ENCODE measurements at places on chromosomes 1 and 21.
A peak's percentile ranks its signal among the peaks of the same experiment; 100 is the strongest.

DNA sequence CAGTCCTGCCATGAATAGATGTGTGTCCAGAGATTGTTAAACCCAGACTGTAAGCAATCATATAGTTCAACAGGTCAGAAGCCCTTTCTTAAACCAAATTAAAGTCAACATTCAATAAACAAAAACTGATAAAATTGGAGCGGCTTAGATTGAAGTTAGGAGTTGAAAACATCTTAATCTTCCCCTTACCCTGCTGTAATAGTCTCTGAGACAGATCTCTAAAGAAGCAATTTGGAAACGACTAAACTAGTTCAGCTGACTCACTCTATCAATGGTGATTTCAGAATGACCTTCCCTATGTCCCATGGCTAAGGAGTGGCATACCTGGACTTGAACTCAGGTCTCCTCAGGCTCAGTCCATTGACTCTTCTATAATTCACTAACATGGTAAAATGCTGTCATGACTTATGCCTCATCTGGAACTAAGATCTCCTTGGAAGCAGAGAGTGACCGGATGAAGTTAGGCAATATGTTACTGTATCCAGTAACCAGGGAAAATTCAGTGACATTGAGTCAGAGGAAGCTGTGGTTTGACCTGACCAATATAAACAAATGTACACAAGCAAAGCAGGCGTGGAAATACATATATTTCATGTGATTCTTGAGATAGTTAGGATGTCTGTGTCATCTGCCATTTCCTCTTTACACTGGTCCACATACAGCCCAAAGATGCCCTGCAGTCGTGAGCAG is 30.1 kb downstream of the SGIP1 start:
- no peak for DNase-seq

DNA sequence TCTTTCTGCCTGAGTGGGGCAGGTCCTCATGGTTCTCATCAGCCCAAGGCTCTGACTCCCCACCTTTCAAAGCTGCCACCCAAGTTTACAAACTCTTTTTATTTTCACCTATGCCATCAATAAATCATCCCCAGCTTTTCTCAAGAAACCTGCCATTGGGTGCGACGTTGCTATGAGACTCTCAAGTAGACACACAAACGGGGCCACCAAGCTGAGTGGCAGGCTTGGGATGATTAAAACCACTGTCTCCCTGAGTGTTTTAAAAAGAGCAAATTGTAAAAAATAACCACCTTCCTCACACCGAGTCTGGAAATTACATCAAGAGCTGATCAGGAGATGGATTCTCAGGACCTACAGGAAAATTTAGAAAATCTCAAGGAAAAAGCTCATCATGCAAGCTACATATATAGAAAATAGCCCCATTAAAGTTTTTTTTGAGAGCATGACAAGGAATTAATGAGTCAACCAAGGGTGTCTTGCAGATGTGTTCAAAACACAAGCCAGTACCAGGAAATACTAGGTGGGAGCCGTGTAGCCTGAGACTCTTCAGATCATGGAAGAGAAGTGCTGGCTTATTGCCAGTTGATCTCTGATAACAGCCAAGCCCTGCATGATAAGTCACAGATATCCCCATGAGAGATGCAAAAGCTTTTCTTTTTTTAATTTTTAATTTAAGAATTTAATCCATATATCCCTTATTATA is 158.4 kb upstream of the BACE2 start:
- DNase-seq: no peak

DNA sequence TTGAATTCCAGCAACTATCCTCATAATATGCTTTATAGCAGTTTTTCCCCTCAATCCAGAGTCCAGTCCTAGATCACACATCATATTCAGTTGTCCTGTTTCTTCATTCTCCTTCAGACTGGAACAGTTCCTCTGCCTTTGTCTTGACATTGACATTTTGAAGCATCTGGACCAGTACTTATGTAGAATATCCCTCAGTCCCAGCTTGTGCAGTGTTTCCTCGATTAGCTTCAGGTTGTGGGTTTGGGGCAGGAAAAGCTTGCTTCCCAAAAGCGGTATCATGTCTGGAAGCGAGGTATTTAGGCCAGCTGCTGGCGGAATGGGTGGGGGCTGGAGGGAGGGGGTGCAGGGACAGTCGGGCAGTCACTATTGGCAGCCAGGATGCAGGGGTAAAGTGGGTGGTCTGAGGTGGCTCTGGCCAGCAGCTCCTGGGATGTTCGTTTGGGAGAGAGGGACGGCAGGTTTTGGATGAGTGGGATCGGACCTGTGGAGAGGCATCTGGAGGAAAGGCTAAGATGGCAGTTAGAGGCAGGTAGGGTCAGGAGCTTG is 6.5 kb downstream of the THEMIS2 start:
- no peak for DNase-seq

GRCh38 chr1:151992303-151993083 is 1.2 kb downstream of the S100A10 start:
- DNase-seq: peak; percentile 7

DNA sequence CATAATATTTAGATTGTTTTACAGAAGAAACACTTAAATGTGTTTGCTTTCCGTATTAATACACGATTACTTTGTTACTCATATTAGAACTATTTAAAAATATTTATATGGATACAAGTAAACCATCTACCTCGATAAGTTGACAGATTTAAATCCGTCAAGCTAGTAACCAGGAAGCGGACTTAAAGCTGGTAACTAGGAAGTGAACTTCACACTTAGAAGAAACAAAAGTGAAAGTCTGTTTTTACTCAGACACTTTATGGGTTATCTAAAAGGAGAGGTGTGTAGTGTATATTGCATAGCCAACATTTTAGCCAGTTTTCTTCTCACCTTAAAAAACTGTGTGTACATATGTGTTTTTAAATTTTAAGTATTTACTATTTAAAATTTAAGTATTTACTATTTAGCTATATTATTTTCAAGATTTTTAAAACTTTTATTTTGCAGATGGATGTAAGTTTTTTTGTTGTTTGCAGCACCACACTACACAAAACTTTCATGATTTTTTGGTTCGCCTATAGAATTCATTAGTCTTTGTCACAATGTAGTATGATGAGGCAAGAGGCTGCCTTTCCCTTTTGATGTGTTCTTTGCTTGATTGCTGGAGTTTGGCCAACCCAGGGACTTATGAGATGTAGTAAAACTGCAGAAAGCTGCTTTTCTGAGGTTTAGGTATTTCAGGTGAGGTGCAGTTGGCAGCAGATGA is 2.7 kb downstream of the USP25 start:
- no peak for DNase-seq

- no peak for DNase-seq
Observed at GRCh38 chr21:41817877-41818855, 51.3 kb upstream of the RIPK4 start.

- no peak for DNase-seq
Observed at GRCh38 chr1:65258106-65258505, 51.2 kb upstream of the DNAJC6 start.

- DNase-seq: no peak
Observed at GRCh38 chr1:173267453-173267945, 60.4 kb upstream of the TNFSF4 start.

DNA sequence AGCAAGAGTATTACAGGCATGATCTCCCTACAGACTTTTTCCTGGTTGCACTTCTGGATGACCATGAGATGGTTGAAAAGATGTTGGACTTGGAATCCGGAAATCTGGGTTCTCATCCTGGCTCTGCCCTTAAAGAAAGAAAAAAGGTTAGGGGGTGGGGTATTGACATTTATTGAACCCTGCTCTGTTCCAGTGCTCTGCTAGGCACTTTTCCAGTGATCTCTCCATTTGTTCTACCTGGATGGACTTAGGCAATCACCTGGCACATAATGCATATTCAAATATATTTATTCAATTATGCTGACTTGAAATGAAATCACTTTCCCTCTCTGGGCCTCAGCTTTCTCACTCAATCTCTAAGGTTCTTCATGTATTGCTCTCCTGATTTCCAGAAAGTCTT is 101.0 kb upstream of the NFIA start:
- DNase-seq: no peak

GRCh38 chr21:15272591-15272990 is 207.8 kb upstream of the NRIP1 start:
- no peak for DNase-seq

DNA sequence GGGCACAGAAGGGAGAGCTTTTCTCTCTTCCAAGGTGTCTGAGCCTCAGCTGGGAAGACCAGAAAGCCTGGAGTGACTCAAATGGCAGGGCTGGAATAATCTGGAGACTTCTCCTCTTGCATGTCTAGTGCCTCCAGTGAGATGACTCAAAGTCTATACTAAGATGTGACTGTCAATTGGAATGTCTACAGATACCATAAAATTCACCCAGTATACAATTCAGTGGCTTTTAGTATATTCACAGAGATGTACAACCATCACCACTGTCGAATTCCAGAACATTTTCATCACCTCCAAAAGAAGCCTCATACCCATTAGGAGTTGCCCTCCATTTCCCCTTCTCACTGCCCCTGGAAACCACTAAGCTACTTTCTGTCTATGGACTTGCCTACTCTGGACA is 47.9 kb upstream of the CNN3 start:
- DNase-seq: no peak

GRCh38 chr1:86471291-86471690 is 2.6 kb downstream of the CLCA1 start:
- DNase-seq: no peak

DNA sequence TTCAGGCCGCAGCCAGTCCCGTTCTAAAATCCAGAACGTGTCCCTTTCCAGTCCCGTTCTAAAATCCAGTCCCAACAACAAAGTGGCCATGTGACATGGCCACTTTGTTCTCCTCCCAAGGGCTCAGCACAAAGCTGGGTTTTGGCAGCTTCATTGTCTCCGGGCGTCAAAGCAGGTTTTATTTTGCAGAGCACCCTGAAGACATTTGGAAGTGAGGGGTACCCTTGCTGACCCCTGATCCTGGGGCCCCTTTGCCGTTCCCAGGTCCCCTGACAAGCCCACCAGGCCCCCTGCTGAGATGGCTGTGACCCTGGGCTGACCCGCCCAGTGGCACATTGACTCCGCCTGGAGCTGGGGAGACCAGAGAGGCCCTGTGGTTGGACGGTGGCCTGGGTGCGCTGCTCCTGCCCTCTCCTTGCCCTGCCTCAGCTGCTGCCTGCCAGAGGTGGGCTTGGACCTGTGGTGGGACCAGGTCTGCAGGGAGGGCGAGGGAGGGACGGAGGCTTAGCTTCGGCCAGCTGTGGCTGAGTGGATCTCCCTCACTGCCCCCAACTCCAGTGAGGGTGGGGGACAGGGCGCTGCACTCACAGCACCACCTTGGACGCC is 4.3 kb downstream of the PFKL start:
- DNase-seq: no peak

GRCh38 chr1:109793089-109793485 is 29.4 kb upstream of the EPS8L3 start:
- no peak for DNase-seq

GRCh38 chr1:228867951-228868730 is 132.9 kb downstream of the RHOU start:
- DNase-seq: no peak

- no peak for DNase-seq
Observed at GRCh38 chr21:14630556-14631069, 84.5 kb upstream of the SAMSN1 start.

GRCh38 chr1:184823080-184823479 is 68.4 kb upstream of the EDEM3 start:
- DNase-seq: no peak

DNA sequence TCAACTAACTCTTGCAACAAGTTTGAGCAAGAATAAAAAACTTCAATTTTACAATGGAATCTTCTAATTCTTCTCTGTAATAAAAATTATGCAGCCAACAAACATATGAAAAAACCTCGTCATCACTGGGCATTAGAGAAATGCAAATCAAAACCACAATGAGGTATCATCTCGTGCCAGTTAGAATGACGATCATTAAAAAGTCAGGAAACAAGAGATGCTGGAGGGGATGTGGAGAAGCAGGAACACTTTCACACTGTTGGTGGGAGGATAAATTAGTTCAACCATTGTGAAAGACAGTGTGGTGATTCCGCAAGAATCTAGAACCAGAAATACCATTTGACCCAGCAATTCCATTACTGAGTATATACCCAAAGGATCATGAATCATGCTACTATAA is 327.5 kb upstream of the LYPLAL1 start:
- DNase-seq: no peak

GRCh38 chr1:59292562-59292961 is 4.3 kb upstream of the FGGY start:
- DNase-seq: no peak

- DNase-seq: no peak
Observed at GRCh38 chr1:60141276-60141675, 67.7 kb upstream of the C1orf87 start.

- DNase-seq: no peak
Observed at GRCh38 chr21:43740497-43741156, 21.7 kb downstream of the PDXK start.

DNA sequence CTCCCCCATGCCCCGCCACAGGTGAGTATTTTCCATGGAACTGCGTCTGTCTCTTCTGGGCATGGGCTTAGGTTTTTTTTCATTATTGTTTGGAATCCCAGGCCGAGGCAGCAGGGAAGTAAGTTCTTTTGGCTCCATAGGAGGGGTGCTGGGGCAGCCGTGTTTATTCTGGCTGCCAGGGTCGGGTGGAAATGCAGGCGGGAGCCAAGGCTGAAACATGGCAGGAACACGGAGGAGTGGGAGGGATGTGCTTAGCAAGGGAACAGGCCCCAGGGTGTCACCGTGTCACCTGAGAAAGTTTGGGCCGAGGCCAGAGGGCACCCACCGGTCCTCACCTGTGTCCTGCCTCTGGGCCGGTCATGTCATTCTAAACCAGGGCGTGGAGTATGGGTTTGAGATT is 4.5 kb upstream of the DHRS3 start:
- DNase-seq: no peak

- DNase-seq: no peak
Observed at GRCh38 chr1:110880708-110881374, 7.9 kb downstream of the CD53 start.

- DNase-seq: no peak
Observed at GRCh38 chr1:178092878-178093493, 918 bp upstream of the RASAL2 start.

DNA sequence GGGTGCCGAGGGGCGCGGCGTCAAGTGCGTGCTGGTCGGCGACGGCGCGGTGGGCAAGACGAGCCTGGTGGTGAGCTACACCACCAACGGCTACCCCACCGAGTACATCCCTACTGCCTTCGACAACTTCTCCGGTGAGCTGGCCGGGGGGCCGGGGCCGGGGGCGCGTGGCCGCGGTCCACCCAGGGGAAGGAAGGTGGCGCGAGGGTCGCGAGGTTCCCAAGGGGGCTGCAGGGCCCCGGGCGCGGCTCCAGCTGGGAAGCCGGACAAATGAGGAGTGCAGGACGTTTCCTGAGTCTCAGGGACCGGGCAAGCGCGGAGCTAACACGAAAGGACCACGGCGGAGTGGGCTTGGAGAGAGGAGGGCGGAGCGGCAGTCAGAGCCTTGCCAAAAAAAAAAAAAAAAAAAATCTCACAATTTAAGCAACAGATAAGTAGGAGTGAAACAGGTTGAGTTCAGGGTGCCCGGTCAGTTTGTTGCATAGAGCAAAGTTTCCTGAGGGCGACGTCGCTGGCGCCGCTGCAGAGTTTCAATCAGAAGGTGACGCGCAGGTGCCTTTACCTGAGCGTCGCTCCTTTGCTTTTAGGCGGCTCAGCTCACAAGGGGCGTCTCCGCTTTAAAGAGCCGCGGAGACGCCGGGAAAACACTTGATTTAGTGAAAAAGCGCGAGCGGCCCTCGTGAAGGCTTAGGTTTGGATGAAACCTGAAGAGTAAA is 750 bp downstream of the RHOU start:
- DNase-seq: peak; percentile 27

All from stimulated activated CD4-positive, alpha-beta T cell treated with anti-CD3 and anti-CD28 coated beads, Interleukin-4, amount 100 ng/mL, for 1 hour (primary cell).